Calu3 (cell line): ENCODE measurements at places on chromosomes 4 and X. TPM values are rescaled to one million over a fixed set of nuclear protein-coding genes. Genes with fewer than 3 reads are reported as not detected.

DNA sequence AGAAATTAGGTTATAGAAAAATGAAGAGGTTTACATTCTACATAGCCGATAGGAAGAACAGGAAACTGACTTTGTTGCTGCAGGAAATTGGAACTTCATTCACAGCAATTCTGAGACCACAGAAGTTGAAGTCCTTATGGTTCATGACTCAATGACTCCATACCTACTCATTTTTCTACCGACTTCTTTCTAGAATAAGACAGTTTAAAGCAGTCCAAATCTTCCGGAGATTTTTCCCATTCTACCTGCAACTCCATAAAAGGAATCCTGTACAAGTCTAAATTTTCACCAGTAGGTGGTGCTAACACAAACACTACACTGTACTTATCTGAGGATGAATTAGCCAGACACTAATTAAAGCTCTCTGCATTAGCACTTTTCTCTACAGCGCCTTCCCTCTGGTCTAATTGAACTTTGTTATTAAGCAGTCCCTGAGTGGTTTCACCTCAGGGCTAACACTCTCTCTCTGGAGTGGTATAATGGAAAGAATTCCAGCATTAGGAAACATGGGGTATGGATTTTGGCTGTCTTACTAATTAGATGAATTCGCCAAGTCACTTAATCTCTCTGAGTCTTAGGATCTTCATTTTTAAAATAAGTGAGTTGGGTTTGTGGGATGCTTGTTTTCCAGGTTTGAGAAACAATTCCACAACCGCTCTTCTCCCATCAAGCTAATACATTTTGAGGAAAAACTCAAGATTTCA lies 167.9 kb downstream of the SMIM20 start:
- H3K4me3 ChIP-seq: no peak overlapping the region
- H3K27ac ChIP-seq: no peak overlapping the region
- H3K27me3 ChIP-seq: peaks cover 12% of the 10 kb centered on the region

PNMA5 gene
- not detected in 2 replicates for total RNA-seq

CT45A5 gene
- total RNA-seq: not detected in 2 replicates

GRCh38 chrX:80174925-80175574 lies 160.5 kb downstream of the TBX22 start:
- H3K36me3 ChIP-seq: no peaks in the 10 kb centered on the region
- no peak for DNase-seq
- H3K4me1 ChIP-seq: no peaks in the 10 kb centered on the region
- no peaks in the 10 kb centered on the region for H3K27me3 ChIP-seq
- no peak overlapping the region for H3K4me3 ChIP-seq

- H3K27me3 ChIP-seq: no peaks in the 10 kb centered on the region
- no peaks in the 10 kb centered on the region for H3K4me1 ChIP-seq
- H3K4me3 ChIP-seq: no peak overlapping the region
- H3K27ac ChIP-seq: no peak overlapping the region
Observed at GRCh38 chr4:110514889-110515479, 39.0 kb downstream of the ENPEP start.

UGT8 gene
- total RNA-seq: 20.2 and 23.1 TPM in 2 replicates
